HT1080 (cell line): ENCODE measurements at places on chromosomes 4 and X. TPM values are rescaled to one million over a fixed set of nuclear protein-coding genes. Genes with fewer than 3 reads are reported as not detected.

- peak; percentile 41 for DNase-seq
These were observed 111.3 kb downstream of the ARHGAP10 start for GRCh38 chr4:147843162-147843561.

SHROOM4 gene
- 1.5 and 1.9 TPM in 2 replicates for total RNA-seq

DNA sequence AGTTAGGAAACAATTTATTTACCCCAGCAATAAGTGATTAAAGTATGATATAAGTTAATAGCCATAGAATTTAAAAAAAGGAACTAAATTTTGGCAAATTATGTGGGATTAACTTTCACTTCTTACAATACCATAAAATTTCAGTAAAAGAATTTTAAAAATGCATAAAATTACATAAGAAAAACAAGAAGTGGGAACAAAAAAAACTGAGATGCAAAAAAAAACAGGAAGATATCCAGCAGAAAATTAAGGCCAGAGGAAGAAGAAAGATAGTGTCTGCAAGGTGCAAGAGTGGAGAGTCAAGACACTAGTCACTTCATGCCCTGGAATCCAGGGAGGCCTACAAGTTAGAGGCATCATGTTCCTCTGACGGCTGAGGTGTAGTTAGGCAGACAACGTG lies 184.2 kb downstream of the GASK1B start:
- DNase-seq: no peak

DNA sequence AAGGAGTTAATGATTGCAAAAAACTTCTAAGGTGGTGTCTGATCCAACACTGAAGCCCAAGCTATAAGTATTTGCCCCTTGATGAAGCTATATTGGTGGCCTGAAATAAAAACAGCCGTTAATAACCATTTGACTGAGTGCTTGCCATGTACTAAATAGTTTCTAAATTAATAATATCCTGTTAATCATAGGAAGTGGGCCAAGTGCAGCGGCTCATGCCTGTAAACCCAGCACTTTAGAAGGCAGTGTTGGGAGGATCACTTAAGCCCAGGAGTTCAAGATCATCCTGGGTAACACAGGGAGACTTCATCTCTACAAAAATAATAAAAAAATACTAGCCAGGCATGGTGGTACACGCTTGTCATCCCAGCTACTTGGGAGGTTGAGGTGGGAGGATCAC lies 8.3 kb downstream of the NDP start:
- peak; percentile 1 for DNase-seq

ATP8A1 gene
- total RNA-seq: 0.06 and 0.17 TPM in 2 replicates

DNA sequence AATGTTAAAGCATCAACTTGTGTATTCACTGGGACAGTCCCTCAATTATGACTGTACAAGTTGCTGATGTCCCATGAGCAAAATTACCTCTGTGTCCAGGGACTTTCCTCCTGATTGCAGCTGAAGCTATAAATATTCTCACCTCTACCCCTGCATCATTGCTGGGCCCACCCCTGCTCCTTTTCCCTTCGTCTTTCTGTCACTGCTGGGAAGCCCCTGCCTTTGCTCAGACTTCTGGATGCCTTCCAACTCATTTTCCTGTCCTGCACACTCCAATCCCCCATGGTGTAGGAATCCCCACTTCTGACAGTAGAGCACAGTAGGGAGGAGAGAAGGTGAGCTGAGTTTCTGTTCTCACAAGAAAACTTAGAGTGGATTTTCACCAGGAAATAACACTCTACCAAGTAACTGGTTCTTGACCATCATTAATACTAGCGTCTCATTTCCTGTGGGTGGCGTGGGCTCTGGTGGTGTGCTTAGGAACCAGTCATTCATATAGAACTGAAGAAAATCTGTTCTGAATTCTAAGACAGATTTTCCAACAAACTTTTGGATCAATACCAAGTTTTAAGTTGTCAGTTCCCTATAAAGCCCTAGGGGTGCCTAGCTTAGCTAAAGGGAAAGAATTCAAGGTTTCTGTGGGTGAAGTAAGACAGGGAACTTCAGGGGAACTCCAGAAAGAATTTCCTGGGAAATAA lies 136.2 kb upstream of the MED14 start:
- DNase-seq: peak; percentile 6

GRCh38 chr4:13626492-13627177 lies 890 bp downstream of the BOD1L1 start:
- no peak for DNase-seq

GRCh38 chr4:177339477-177340374 lies 30.1 kb downstream of the NEIL3 start:
- DNase-seq: peak; percentile 30

GRCh38 chr4:22597471-22597870 lies 81.6 kb upstream of the ADGRA3 start:
- DNase-seq: no peak

DNA sequence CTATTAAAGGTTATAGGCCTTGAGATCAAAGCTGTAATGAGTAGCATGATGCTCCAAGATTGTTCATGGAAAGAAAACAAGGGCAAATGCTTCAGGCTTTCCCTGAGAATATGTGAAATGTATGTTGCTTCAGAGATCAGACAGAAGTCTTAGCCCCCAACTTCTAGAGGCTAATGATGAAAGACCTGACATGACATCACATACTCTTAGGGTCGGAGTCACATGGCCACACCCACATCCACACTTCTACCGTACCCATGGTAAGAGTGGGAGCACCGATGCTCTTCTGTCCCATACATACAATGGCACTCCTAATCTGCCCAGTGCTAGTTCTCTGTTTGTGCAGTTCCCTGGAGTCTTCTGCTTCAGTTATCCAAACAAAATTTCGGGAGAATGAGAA lies 111.9 kb upstream of the ACSL4 start:
- DNase-seq: no peak

DNA sequence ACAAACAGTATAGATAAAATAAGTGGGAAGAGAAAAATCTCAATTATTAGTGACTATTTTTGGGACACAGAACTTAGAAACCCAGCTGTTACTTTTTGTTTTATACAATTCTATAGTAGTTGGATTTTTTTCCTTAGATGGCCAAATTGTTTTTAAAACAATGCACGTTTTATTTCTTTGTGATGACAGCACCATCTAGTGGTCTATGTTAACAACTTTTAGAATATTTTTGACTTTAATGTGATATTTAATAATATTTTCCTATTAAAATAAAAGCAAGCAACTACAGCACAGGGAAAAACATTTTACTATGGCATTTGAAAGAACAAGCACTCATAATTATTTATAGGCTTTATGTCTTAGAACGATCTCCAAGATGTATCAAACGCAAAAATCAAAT lies 5.6 kb upstream of the SMIM31 start:
- no peak for DNase-seq

DNA sequence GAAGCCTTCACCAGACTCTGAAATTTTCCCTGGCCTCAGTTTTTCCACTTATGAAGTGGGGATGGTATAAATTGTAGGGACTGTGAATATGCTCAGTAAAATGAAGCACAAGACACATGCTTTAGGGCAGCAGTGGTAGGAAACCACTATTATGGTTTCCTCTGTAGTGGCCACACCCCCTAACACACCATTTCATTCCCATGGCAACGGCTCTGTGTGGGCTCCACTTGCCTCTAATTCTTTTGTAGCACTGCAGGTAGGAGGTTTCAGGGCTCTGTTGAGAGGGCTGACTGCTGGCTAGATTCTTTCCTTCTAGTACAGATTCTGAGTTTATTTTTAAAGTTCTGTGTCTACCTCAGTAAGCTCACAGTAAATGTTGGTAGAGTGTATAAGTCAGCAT lies 3.5 kb upstream of the VMA21 start:
- DNase-seq: peak; percentile 8

GRCh38 chr4:110510955-110511544 lies 35.1 kb downstream of the ENPEP start:
- peak; percentile 51 for DNase-seq

DNA sequence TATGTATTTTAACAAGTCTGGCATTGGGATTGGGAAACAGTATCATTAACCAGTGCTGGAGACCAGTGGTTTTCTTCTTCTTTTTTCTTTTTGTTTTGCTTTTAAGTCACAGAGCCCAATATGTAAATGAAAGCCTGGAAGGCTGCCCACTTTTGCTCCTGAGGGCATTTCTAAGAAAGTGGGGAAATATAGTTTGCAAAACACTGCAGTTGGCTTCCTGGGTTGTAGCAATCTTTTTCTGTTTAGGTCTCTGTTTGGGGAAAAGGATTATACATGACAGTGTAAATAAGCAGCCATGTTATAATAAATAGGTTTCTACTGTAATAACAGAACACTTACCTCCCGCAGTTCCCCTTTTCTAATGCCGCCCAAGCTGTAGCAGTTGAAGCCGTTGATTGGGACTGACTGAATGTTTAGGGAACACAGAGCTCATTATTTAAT lies 105.5 kb downstream of the TMEM164 start:
- no peak for DNase-seq

DNA sequence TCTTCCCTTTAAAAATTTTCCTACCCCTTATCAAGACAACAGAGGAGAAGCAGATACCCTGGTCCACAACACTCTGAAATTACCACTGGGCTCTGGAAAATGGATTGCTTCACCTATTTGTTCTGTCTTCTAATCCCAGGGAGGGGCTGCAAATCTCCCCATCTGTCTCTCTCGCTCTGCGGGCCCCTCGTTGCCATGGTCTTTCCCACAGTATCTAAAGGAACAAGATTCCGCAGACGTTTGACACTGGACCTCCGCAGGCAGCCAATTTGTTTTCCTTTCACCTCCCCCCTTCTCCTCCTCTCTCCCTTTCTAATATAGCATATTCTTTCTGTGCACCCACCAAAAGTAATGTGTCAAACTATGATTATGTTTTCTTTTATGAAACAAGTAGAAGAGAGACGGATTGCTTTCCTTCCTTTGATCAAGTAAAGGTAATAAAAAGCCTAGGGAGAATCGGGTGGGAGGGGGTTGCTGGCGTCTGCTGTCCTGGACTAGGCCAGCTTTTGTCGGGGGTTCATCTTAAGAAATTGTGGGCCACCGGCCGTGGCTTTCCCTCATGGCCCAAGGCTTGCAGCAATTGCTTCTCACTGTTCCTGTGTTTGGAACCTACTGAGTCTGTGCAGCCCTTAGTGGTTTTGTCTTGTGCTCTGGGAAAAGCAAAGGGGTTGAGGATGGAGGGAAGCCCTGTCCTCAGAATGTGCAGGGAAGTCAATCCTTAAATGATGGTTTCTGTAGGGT lies 81.0 kb downstream of the MGST2 start:
- no peak for DNase-seq

DNA sequence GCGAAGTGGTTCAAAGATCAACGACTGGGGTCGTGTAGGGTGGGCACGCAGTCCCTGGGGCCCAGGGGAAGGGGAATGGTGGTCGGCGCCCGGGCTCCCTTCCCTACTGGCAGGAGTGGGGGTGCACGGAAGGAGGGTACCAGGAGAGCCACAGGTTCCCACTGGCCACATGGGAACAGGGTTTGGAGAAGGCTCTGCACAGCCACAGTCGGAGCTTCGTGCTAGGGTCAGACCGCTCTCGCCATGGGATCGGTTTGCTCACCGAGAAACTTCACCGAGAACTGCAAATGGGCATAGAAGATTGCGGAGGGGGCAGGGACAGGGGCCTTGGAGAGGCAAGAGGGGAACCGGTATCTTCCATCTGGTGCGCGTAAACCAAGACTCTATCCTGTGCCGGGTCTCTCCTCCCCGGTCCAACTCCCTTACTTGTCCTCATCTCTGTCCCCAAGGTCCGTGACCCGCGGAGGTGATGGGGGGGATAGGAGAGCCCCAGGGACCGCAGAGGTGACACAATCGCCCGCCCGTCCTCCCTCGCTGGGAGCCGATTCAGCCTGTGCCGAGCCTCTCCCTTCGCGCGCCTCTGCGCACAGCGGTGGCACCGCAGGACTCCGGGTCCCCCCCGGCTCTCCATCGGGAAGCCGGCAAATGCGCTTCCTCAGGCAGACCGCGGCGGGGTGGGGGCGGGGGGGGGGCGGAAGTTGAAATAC lies 1.0 kb downstream of the SCD5 start:
- DNase-seq: no peak

DNA sequence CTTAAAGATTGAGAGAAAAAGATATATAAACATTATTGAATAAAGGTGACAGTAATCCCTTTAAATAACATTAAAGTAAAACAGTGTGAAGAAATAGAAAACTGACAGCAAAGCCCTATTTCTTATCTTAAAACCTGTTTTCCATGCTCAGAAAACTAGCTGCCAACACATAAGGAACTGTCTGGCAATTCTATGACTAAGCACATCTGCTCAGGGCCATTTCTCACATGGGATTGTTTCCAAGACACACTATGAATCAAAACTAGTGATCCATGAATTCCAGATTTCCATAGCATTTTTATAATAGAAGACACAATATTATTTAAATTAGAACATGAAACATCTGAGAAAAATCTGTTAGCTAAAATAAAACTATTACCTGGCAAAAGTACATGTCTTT lies 113.4 kb downstream of the SCLT1 start:
- DNase-seq: peak; percentile 56

ZDHHC9 gene
- 7.3 and 11.6 TPM in 2 replicates for total RNA-seq

- DNase-seq: no peak
These were observed 18.3 kb upstream of the TBC1D9 start for GRCh38 chr4:140774510-140774909.

DNA sequence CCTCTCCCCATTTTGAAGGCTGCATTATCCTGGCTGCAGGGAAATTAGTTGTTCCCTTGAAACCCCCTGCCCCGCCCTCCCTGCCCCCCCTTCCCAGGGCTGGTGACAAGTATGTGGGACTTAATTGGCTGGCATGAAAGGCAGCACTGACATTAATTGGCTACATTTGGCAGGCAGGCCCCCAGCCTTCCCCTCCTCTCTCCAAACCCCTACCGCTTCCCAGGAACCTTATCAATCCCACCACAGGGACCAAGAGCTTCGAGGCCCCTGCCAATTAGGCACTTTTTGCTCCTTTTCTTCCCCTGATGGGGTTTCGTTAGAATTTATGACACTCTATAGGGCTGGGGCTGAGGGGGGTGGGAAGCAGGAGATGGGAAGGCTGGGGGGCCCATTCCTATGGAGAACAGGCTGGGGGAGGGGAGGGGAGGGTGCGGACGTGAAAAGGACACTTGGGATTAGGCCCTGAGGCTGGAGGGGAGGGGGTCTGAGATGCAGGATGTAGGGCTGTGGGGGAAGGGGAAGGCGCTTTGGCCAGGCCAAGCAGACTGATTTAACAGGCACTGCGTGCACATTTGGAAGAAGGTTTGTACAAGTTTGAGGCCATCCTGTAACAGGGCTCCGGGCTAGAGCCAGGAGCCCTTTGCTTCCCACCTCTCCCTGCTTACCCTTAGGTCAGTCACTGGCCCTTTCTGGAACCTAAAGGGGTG lies 52.2 kb downstream of the EFNB1 start:
- no peak for DNase-seq

HELT gene
- not detected in 2 replicates for total RNA-seq

DNA sequence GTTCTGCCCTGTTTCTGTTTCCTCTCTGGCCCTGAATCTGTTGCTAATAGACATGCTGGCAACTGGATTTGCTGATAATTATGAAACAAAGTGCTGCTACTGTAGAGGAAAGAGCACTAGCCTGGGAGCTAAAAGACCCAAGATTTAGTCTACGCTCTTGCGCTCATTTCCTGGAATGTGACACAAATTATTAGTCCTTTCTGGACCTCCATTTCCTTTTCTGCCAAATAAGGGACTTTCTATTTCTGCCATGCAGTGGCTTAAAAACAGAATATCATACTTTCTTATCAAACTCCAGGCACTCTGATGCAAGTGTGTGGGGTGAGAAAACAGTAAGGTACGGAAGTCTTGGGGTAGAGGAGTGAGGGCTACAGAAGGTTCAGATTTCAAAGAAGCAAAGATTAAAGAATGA lies 48.3 kb upstream of the GPR174 start:
- DNase-seq: no peak

XAGE1A gene
- total RNA-seq: 1.7 and 2.2 TPM in 2 replicates

- no peak for DNase-seq
These were observed 57.5 kb downstream of the TEC start for GRCh38 chr4:48212165-48212564.
